ENCODE measurements at places on chromosomes 4 and X.

- DNase-seq, result no peak
Measured at GRCh38 chr4:144300616-144301015, 160.1 kb upstream of the GYPA start.

DNA sequence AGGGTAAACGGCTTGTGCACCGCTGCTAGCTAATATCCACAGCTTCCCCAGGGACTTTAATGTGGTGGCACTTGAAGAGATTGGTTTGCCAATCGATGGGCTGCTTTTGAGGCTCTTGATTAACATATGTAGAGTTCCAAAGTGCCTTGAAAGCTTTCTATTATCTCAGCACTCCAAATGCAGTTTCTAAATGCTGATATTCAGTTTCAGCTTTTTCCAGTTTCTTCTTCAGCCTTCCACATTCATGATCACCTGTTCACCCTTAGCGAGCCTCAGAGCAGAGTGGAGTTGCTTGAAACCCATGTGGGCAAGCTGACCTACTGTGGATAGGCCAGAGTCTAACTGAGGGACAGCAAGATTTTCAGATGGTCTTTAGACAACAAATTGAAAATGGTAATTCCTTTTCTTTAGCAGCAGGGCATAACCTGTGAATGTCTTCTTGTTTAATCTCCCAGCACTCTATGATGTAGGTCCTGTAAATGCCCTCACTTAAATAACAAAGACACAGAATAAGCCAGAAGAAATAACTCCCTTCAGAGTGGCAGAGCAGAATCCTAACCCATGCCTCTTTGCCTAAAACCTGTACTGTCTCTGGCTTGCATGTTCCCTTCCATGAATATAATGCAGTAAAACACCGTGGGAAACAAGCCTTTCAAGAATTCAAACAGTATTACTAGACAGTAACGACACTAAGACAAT lies 99.8 kb downstream of the TSPAN5 start:
- DNase-seq, result no peak

DNA sequence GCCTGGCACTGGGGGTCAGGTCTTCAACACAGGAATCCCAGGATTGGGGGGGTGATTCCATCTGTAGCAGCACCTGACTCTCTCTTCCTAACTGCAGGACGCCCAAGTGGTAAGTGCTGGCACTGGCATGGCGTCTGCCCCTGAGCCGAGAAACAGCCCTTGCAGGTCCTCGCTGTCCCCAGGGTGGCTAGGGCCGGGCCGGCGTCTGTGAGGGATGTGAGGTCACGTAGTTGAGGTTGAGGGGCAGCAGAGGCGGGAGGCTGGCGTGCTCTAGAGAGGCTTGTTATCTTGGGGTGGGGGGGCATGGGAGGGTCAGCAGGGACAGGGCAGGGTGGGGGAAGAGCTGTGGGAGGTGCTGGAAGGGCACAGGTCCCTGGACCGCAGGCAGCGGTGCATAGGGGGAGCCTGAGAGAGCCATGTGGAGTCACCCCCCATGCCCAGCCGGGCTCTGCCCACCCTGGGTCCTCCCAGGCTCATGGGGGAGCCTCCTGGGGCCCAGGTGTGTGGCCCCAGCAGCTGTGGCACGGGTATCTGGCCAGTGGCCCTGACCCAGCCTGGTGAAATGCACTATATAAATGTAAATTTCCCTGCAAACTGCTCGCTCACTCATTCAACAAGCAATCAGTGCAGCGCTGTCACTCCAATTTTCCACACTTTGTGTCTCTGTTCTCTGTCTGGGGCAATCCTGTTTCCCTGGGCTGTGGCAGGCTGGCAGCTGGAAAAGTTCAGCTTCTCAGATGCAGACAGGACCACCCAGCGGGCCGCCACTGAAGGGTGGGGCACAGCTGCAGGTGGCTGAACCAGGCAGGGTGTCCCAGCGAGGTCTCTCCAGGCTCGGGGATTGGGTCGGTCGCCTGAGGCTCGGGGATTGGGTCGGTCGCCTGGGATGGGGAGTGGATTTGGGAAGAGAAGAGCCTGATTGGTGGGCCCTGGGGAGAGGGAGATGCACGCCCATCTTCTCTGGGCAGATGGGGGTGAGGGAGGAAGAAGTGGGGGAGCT lies 102.2 kb upstream of the NKX1-1 start:
- DNase-seq, result no peak

DNA sequence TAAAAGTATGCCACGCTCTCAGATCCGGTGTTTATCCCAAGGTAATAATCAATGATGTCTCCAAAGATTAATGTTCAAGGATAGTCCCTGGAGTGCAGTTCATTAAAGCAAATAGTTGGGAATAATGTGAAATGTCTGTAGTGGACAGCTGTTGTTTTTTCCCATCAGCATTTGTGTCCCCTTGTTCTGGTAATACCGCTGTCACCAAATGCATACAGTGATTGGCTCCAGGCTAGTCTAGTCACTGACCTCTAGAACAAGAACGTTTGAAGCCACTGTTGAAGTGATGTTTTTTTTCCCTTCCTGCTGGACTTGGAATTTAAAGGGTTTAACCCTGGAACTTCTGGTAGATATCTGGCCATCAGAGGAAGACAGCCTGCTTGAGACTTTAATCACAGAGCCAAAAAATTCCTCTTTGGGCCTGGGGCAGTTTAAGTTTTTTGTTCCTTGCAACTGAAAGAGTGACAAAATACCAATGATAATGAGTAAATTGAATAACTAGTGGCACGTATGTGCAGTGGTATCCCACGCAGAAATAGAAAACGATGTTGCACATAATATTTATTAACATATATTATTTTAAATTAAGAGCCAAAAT lies 30.6 kb downstream of the HSD17B11 start:
- no peak for DNase-seq

GRCh38 chrX:101191217-101191750 lies 28.3 kb upstream of the DRP2 start:
- no peak for DNase-seq

DNA sequence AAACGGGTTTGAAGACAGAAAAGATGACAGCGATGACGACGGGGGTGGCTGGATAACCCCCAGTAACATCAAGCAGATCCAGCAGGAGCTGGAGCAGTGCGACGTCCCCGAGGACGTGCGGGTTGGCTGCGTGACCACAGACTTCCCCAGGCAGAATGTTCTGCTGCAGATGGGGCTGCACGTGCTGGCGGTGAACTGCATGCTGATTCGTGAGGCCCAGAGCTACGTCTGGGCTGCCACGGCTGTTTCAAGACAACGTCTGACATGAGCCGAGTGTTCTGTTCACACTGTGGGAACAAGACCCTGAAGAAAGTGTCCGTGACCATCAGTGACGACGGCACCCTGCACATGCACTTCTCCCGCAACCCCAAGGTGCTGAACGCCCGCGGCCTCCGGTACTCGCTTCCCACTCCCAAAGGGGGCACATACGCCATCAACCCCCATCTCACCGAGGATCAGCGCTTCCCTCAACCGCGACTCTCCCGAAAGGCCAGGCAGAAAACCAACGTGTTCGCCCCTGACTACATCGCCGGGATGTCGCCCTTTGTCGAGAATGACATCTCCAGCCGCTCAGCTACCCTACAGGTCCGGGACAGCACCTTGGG lies 319.2 kb upstream of the SLC7A11 start:
- DNase-seq, result no peak

GRCh38 chr4:78644744-78645330 lies 93.3 kb downstream of the ANXA3 start:
- no peak for DNase-seq

DNA sequence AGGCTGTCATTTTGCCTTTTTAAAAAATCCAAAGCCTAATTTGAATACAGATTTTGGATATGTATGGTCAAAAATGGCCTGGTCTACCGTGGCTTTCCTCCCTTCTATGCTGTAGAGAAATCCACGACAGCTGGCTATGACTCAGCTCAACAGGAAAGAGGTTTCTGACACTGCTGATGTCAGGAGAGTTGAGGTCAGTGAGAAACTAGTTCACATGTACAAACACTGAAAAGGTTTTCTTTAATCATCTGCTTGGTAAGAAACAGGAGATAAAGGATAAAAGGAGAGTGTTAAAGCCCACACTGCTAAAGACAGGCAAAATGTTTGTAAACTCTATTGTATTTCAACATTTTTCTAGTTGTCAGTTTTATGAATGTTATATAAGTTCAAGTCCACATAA lies 113.9 kb downstream of the NYX start:
- DNase-seq, result no peak

GRCh38 chr4:56655627-56656345 lies 25.3 kb downstream of the HOPX start:
- no peak for DNase-seq

Data from NT2/D1 (cell line).